ENCODE measurements at places on chromosomes 4 and X.

GRCh38 chrX:80810365-80810978 lies 795 bp upstream of the BRWD3 start:
- DNase-seq = no peak

- no peak for DNase-seq
These were observed 501.9 kb downstream of the AFF2 start for GRCh38 chrX:149002320-149002719.

DNA sequence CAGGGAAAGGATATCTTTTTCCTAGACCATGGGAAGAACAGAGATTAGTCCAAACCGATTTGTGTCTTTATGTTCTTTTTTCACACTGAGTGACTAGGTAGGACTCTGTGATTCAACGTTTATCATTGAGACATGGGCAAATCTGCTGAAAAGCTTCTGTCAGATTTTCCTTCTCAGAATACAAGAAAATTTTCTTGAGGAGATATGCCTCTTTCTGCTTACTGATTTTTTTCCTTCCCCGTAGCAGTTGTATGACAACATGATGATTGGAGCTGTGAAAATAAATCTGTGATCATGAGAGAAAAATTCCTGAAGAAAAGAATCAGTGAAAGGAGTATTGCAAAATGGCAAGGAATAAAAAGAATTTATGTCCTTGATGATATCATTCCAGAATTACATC lies 130.6 kb upstream of the FAT4 start:
- no peak for DNase-seq

GRCh38 chr4:67603310-67604028 lies 44.9 kb downstream of the STAP1 start:
- no peak for DNase-seq

DNA sequence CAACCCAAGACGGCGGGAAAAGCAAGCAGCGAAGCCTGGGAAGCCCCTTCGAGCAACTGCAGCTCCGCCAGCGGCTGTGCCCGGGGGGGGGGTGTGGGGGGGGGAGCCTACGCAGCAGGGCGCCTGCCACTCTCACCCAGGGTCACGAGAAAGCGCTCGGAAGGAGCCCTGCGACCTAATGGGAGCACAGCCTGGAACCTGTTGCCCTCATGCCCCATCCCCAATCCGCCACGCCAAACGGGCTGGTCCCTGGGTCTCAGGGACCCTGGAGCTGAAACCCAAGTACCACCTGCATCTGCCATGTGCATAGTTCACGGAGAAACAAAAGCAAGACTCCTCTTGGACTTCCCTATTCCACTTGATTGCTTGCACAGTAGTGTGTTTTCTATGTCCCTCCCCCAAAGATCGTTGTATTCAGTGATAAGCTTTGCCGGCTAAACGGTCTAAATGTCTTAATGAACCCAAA lies 359 bp upstream of the GAB3 start:
- no peak for DNase-seq

DNA sequence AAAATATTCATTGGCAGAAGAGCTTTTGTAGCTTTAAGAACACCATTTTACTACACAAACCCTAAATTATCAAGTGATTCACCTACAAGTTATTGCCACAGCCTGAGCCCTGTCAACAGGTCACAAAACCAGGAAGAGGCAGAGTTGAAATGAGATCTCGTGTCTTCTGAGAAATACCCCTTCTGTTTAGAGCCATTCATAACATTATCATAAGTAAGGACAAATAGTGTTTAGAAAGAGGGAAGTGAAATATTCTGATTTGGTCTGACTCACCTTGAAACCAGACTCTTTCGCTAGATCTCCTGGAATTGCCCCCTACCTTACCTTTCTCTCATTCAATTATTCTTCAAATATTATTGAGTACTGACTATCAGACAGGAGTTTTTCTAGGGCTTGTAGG lies 5.9 kb downstream of the ETDB start:
- no peak for DNase-seq

- DNase-seq = no peak
These were observed 12.3 kb downstream of the ZNF182 start for GRCh38 chrX:47991263-47992094.

DNA sequence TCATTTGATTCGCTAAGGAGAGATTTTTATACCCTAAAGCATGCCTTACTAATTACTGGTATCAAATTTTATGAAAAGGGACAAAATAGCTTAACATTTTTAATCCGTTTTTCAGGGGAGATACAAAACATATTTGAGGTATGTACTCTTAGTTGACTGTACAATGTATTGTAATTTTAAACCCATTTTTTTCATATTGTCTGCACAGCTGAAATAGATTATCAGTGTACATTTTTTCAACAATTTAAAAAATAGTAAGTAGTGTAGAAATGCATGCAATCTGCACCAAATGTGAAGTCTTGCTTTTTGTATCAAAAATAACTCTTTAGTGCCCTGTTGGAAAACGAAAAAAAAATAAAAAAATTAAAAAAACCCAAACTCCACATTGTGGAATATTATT lies 82.2 kb downstream of the TENM3 start:
- no peak for DNase-seq

- no peak for DNase-seq
These were observed 471 bp upstream of the PLAC8 start for GRCh38 chr4:83115000-83115399.

GRCh38 chrX:104432321-104432720 lies 133.7 kb upstream of the IL1RAPL2 start:
- no peak for DNase-seq

DNA sequence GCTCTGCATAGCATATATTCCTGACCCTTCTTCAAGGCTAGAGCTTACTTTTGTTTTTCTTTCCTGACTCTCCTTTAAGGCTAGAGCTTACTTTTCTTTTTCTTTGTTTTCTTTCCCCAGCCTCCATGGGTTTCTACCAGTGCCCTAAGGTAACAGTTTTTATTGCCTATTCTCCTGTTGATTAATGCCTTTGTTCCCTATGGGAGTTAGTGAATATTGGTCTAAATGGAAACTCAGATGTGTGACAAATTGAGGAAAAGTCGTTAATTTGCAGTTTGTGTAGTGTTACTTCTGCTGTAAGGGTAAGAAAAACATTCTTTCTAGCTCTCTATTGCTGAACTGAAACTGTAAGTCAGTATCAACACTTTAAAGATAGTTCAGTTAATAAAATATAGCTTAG lies 358.7 kb downstream of the IL15 start:
- no peak for DNase-seq

GRCh38 chrX:63855896-63856295 lies 70.9 kb upstream of the ARHGEF9 start:
- DNase-seq = no peak

DNA sequence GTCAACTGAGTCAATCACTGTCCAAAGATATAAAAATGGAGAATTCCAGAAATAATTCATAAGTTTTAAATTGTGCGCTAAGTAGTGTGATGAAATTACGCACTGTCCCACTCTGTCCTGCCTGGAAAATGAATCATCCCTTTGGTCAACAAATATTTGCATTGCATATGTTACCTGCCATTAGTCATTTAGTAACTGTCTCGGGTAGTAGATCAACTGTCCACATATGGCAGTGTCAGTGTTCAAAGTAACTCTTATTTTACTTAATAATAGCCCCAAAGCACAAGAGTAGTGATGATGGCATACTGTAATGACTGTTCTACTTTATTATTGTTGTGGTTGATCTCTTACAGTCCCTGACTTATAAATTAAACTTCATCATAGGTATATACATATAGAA lies 3.4 kb downstream of the YTHDC1 start:
- DNase-seq = no peak

DNA sequence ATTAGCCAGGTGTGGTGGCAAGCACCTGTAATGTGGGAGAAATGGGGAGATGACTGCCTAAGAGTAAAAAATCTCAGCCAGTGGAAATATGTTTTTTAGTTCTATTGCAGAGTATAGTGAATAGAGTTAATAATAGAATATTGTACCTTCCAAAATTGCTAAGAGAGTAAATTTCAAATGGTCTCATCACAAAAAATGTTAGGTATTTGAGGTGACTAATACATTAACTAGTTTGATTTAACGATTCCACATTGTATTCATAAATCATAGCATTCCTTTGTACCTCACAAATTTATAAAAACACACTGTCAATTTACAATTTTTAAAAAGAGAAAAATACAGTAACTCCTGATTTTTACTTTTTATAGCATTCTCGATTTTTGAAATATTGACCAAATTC lies 681.5 kb upstream of the EPHA5 start:
- no peak for DNase-seq

GRCh38 chr4:133390198-133390855 lies 241.2 kb downstream of the PCDH10 start:
- no peak for DNase-seq

DNA sequence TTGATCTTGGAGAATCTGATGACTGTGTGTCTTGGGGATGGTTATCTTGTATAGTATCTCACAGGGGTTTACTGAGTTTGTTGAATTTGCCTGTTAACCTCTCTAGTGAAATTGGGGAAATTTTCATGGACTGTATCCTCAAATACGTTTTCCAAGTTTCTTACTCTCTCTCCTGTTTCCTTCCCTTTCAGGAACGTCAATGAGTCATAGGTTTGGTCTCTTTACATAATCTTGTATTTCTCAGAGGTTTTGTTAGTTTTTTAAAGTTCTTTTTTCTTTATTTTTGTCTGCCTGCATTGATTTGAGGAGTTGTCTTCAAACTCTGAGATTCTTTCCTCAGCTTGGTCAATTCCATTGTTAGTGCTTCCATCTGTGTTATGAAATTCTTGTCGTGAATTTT lies 227.7 kb upstream of the GPRIN3 start:
- no peak for DNase-seq

DNA sequence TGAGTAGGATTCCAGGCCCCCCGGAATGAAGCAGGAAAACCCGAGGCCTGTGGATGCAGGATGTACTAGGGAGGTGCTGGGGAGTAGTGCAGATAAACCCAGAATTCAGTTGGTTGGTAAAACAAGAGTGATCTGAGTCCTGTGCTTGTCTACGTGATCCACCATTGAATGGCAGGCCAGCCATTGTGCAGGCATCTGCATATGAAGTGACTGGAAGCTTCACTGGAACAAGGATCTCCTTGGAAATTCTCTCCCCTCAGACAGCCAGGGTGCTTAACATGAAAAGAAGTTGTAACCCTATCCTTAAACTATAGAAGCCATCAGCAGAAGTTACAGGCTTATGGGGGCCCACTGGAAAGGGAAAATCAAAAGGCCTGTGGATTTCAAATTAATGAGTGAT lies 656 bp upstream of the GSPT2 start:
- no peak for DNase-seq

- no peak for DNase-seq
These were observed 50.9 kb downstream of the UCHL1 start for GRCh38 chr4:41307638-41308037.

DNA sequence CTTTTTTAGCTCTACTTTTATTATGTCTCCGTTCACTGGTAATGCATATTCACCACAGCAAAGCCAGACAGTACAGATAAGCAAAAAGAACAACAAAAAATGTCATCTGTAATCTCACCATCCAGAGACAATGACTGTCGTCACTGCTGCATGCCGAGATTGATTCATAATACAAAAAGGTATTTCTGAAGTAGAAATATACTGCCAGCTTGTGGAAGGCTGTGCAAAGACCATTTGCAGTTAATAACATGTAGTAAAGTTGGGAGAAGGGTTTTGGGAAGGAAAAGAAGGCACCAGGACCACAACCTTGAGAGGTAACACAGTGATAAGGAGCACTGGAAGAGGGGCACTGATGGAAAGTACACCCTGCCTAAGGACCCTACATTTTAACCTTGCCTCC lies 223.0 kb upstream of the ZIC3 start:
- DNase-seq = no peak

DNA sequence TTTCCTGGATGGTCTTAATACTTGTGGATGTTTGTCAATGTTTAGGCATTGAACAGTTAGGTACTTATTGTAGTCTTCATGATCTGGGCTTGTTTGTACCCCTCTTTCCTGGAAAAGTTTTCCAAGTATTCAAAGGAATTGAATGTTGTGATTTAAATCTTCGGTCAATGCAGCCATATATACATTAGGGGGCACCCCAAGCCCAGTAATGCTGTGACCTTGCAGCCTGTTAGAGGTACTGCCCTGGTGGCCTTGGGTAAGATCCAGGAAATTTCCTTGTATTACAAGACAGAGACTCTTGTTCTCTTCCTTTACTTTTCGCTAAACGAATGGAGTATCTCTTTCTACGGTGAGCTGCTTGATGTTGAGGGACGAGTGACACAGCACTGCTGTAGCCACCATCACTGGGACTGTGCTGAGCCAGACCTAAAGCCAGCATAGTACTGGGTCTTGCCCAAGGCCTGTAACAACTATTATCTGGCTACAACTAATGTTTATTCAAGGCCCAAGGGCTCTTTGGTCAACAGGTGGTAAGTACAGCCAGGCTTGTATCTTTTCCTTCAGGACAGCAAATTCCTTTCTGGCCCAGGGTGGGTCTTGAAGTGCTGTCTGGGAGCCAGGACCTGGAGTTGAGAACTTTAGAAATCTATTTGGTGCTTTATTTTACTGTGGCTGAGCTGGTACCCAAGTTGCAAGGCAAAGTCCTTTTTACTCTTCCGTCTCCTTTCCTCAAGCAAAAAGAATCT lies 118.3 kb upstream of the ATOH1 start:
- DNase-seq = no peak

DNA sequence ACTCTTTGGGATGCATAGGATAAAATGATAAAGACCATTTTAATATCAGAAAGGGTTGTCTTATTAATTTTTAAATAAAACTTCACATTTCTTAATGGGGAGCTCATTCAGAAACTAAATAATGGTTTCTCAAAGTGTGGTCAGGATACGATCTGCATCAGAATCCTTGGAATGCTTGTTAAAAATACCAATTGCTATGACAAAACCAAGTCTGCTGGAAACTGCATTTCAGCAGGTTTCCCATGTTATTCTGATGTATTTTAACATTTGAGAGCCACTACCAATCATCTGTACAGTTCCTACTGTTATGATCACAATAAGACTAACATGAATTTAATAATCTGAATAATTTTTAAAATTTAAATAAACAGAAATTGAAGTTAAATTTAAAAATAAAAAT lies 115.1 kb downstream of the SOWAHB start:
- DNase-seq = no peak

- DNase-seq = no peak
These were observed 183.0 kb downstream of the PACRGL start for GRCh38 chr4:20883231-20883630.

GRCh38 chr4:2322841-2323240 lies 60.9 kb upstream of the MXD4 start:
- no peak for DNase-seq

DNA sequence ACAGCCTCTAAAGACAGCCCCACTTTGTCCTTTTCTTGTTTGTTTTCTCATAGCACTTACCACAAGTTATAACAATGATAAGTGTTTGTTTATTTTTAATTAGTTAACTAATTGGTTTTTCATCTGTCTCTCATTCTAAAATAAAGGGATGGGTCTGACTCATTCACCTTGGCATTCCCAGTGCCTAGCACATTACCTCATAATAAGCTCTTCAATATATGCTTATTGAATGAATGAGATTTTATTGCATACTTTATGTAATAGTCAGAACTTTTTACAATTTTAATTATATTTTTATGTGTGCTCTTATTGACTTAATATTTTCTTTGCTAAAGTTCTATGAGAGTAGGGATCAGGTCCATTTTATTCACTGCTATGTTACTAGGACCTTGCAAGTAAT lies 22.8 kb upstream of the PRKG2 start:
- DNase-seq = no peak
